ENCODE measurements at places on chromosomes 5 and 9. TPM values are rescaled to one million over a fixed set of nuclear protein-coding genes. Genes with fewer than 3 reads are reported as not detected.

GRCh38 chr9:131728546-131728910 lies 11.3 kb downstream of the RAPGEF1 start:
- peaks cover 88% of the 10 kb centered on the region for H3K4me1 ChIP-seq
- DNase-seq: no peak
- H3K4me3 ChIP-seq: peak overlapping the region; percentile 49
- no peaks in the 10 kb centered on the region for H3K36me3 ChIP-seq
- H3K27ac ChIP-seq: peak overlapping the region; percentile 62

DNA sequence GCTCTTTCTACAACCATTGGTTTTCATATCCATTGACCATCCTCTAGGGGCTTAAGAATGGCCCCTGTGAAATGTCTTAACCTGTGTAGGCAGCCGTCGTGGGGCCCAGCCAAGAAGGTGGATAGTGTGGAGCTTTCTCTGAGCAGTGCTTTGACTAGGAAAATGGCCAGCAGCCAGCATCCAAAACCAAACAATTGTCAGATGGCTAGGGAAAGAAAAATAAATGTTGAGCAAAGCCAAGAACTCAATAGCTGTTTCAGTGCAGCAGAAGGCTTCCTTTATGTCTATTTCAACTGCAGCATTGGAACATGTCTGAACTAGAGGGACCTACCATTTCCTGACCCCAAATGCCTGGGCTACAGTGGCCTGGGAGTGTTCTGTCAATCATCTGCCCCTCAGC lies 374.9 kb downstream of the TLE4 start:
- no peaks in the 10 kb centered on the region for H3K36me3 ChIP-seq
- no peaks in the 10 kb centered on the region for H3K27me3 ChIP-seq
- no peaks in the 10 kb centered on the region for H3K4me1 ChIP-seq
- H3K4me3 ChIP-seq: no peak overlapping the region

Gene IL13
- 65.3 TPM for total RNA-seq

Gene IL4
- total RNA-seq: 6.4 TPM

Gene WDR31
- total RNA-seq: 1.3 TPM

DNA sequence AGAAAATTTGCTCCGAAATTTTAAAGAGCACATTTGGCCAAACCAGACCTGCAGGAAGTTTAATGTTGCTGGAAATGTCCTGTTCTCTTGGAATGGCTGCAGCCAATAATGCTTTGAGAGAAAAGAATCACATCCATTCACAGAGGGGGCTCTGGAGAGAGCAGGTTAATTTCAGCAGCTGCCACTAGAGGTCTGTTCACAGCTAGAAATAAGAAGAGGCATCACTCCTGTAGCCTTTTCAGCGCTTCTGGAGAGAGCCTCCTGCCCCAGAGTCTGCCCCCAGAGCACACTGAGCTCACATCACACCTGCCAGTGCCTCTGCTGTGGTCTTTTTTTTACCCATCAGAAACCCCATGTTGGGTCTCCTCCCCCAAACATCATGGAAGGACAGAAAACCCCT lies 124.8 kb upstream of the RAD23B start:
- no peaks in the 10 kb centered on the region for H3K4me1 ChIP-seq
- H3K36me3 ChIP-seq: no peaks in the 10 kb centered on the region
- DNase-seq: no peak
- H3K4me3 ChIP-seq: no peak overlapping the region
- no peaks in the 10 kb centered on the region for H3K27me3 ChIP-seq

GRCh38 chr9:133459476-133460404 lies at the start of gene CACFD1:
Gene CACFD1, plus strand, starts transcription at chr9:133459978. Its CDS starts 89 bp downstream, at chr9:133460067.
- H3K4me1 ChIP-seq: peaks cover 13% of the 10 kb centered on the region
- H3K36me3 ChIP-seq: no peaks in the 10 kb centered on the region
- peak within 1 kb of the TSS; percentile 79 for H3K27ac ChIP-seq
- H3K27me3 ChIP-seq: no peaks in the 10 kb centered on the region

Gene BHMT
- not detected for total RNA-seq

DNA sequence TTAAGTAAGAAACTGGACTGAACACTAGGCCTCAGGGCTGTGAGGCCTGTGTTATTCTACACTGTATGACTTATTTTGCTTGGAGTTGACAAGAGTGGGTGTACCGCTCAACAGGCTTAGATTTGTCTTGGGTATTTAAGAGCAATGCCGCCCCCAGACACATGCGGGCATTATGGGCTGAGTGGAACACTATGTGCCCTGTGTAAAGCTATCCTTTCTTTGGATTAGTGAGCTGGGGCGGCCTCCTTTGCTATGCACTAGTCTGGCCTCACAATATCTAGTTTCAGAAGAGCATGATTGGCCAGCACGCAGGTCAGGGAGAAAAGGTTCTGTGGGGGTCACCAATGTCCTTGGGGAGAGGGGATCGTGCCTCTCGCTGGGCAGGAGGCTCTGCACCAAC lies 206.3 kb upstream of the GDNF start:
- no peak for DNase-seq
- no peak overlapping the region for H3K27ac ChIP-seq
- no peaks in the 10 kb centered on the region for H3K36me3 ChIP-seq
- H3K27me3 ChIP-seq: no peaks in the 10 kb centered on the region

Gene TXNDC8
- total RNA-seq: not detected

Gene NUTM2G
- not detected for total RNA-seq

Gene ARHGEF39
- 10.7 TPM for total RNA-seq

Gene SH3GL2
- not detected for total RNA-seq

- no peaks in the 10 kb centered on the region for H3K27me3 ChIP-seq
- H3K4me3 ChIP-seq: no peak overlapping the region
- no peaks in the 10 kb centered on the region for H3K36me3 ChIP-seq
- DNase-seq: no peak
- no peaks in the 10 kb centered on the region for H3K4me1 ChIP-seq
Measured at GRCh38 chr5:52356311-52356918, 431.3 kb upstream of the ITGA1 start.

DNA sequence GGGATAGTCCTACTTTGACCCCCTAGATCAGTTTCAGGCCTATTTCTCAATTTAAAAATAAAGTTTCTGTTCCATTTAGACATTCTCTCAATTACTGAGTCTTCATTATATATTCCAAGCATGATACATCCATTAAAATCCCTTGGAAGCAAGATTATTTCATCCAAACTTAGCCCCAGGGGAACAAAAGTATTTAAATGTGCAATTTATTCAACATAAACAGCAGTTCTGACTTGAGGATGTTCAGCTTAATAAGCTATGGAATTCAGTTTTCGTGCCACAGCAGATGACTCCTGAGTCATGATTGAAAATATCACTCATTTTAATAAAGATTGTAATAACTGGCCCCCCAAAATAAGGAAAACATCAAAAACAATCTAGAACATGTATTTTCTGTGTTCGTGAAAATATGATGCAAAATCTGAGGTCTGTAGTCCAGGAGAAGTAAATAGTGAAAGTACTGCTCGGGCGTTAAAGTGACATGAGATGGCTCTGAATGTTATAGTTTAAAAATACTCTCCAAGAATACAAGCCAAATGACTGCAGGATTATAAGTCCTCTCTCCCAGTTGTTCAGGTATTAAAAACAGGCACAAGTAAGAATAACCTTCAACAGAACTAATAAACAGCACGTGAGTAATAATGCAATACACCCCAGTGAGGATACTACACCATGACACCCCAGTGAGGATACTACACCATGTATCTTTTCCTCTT lies 67.1 kb downstream of the RETREG1 start:
- DNase-seq: no peak
- no peak overlapping the region for H3K4me3 ChIP-seq
- no peak overlapping the region for H3K27ac ChIP-seq
- H3K4me1 ChIP-seq: no peaks in the 10 kb centered on the region
- H3K27me3 ChIP-seq: no peaks in the 10 kb centered on the region

DNA sequence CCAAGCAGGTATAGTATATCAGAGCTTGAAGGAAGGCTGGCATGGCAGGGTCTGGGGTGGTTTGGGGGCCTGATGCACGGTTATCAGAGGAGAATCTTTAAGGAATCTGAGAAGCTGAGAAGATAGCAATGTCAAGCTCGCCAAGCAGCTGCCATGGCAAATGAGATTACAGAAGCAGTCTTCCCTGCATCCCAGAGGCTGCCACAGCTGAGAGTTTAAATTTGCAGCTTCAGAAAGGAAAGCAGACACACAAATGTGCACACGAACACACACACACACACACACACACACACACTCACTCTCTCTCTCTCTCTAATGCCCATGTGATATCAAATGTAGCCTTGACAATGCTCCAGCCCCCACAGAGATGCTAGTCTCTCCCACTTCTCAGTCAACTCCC lies 79.0 kb upstream of the TNC start:
- H3K4me1 ChIP-seq: no peaks in the 10 kb centered on the region
- H3K27me3 ChIP-seq: no peaks in the 10 kb centered on the region
- no peak for DNase-seq

GRCh38 chr5:132427281-132428146 lies 58.0 kb downstream of the SLC22A5 start:
- peak overlapping the region; percentile 57 for H3K4me3 ChIP-seq
- DNase-seq: peak; percentile 82
- H3K27me3 ChIP-seq: no peaks in the 10 kb centered on the region
- peaks cover 11% of the 10 kb centered on the region for H3K36me3 ChIP-seq
- H3K4me1 ChIP-seq: peaks cover 100% of the 10 kb centered on the region

Gene PROB1
- total RNA-seq: 7.2 TPM

DNA sequence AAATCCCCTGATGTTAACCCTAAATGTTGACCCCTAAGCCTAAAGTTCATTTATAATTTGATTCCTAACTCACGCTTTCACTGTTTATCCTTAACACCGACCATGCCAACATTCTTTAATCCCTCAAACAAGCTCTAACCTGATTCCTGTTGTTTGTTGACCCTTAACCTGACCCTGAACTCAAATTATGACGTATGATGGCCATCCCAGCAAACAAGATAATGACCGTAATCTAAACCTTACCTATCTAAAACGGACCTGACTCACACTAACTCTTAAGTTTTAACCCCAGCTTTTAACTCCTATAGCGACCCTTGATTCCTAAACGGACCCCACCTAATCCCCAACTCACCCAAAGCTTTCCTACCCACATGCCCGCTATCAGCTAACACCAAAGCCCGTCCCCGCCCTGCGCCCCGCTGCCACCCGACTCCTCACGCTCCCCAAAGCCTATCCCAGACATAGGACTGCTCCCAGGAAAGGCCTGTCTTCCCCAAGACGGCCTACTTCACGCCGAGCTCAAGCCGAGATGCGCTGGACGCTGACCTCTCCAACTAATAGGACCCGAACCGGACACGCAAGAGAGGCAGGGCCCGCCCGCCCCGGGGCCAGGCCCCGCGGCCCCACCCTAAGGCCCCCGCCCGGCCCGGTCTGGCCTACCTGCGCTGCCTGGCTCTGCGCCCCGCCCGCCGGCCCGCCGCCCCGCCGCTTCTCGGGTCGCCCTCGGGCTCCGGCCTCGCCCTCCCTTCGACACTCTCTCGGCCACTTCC lies 395 bp downstream of the TLN1 start:
- peaks cover 7% of the 10 kb centered on the region for H3K36me3 ChIP-seq
- no peak for DNase-seq

Gene ACTL7B
- total RNA-seq: not detected

Gene TAS2R1
- total RNA-seq: not detected

Gene FOXD4L5
- not detected for total RNA-seq

DNA sequence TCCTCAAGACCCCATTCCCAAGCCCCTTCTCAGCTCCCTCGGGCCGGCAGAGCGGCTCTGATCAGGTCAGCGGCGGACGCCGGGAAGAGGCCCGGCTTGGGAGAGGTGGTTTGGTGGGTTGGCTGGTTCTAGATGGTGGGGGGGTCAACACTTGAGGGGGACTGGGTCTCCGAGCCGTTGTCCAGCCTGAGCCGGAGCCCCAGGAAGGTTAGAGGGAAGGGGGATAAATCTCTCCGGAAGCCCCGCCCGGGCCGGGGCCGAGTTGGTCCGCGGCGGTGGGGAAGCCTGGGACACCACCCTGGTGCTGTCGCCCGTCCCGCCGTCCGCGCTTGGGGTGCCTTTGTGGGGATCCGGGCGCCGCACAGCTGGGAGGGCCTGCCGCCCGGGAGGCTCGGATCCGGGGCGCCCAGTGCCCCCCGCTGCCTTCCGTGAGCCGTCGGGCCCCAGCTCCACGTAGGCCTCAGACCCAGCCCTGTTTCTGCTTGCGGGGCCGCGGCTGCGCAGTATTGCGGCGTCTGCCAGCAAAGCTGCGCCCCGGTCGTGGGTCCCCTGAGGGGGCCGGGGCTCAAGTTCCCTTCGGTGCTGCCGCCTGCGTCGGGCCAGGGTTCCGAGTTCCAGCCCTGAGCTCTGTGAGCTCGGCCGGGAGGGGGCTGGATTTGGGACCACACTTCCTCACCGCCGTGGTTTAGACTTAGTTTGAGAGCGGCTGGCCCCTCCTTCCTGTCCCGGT lies 542 bp upstream of the TRIM52 start:
- peaks cover 42% of the 10 kb centered on the region for H3K4me1 ChIP-seq
- H3K27ac ChIP-seq: peak overlapping the region; percentile 99
- DNase-seq: peak; percentile 75
- peaks cover 7% of the 10 kb centered on the region for H3K36me3 ChIP-seq
- peak overlapping the region; percentile 99 for H3K4me3 ChIP-seq

Gene ZCCHC10
- total RNA-seq: 31.8 TPM

Gene TLX3
- total RNA-seq: not detected

- no peak for DNase-seq
- H3K27ac ChIP-seq: peak overlapping the region; percentile 86
- peaks cover 14% of the 10 kb centered on the region for H3K4me1 ChIP-seq
Measured at GRCh38 chr9:6014670-6015270, 654 bp downstream of the RANBP6 start.

GRCh38 chr9:129069862-129070641 lies 10.9 kb upstream of the DOLPP1 start:
- DNase-seq: no peak
- H3K27ac ChIP-seq: peak overlapping the region; percentile 49
- H3K4me3 ChIP-seq: no peak overlapping the region
- no peaks in the 10 kb centered on the region for H3K27me3 ChIP-seq
- peaks cover 37% of the 10 kb centered on the region for H3K4me1 ChIP-seq
- H3K36me3 ChIP-seq: peaks cover 9% of the 10 kb centered on the region

Gene MAP1B
- total RNA-seq: 0.13 TPM

- no peaks in the 10 kb centered on the region for H3K27me3 ChIP-seq
- H3K36me3 ChIP-seq: no peaks in the 10 kb centered on the region
- no peak overlapping the region for H3K27ac ChIP-seq
- no peak overlapping the region for H3K4me3 ChIP-seq
- no peak for DNase-seq
- H3K4me1 ChIP-seq: peaks cover 22% of the 10 kb centered on the region
Measured at GRCh38 chr5:14584848-14585247, 3.3 kb downstream of the OTULINL start.

GRCh38 chr9:124274226-124274625 lies 16.5 kb downstream of the NEK6 start:
- no peaks in the 10 kb centered on the region for H3K36me3 ChIP-seq
- H3K4me1 ChIP-seq: no peaks in the 10 kb centered on the region
- DNase-seq: no peak
- H3K27ac ChIP-seq: no peak overlapping the region

- DNase-seq: no peak
- no peaks in the 10 kb centered on the region for H3K36me3 ChIP-seq
- H3K4me1 ChIP-seq: no peaks in the 10 kb centered on the region
- H3K27ac ChIP-seq: no peak overlapping the region
- H3K4me3 ChIP-seq: no peak overlapping the region
Measured at GRCh38 chr9:27829621-27830020, 256.3 kb upstream of the C9orf72 start.

GRCh38 chr9:120692901-120693699 lies 21.2 kb downstream of the MEGF9 start:
- H3K27me3 ChIP-seq: no peaks in the 10 kb centered on the region
- H3K4me1 ChIP-seq: no peaks in the 10 kb centered on the region
- H3K36me3 ChIP-seq: no peaks in the 10 kb centered on the region
- no peak overlapping the region for H3K4me3 ChIP-seq
- no peak for DNase-seq

GRCh38 chr9:69611221-69611620 lies 61.0 kb downstream of the APBA1 start:
- H3K4me3 ChIP-seq: no peak overlapping the region
- H3K4me1 ChIP-seq: no peaks in the 10 kb centered on the region
- H3K27ac ChIP-seq: no peak overlapping the region
- no peaks in the 10 kb centered on the region for H3K36me3 ChIP-seq
- H3K27me3 ChIP-seq: no peaks in the 10 kb centered on the region
- DNase-seq: no peak

All from CD8-positive, alpha-beta memory T cell (primary cell).